K562 (cell line): ENCODE measurements at places on chromosomes 6 and 20. TPM values are rescaled to one million over a fixed set of nuclear protein-coding genes. Genes with fewer than 3 reads are reported as not detected.

- H3K36me3 ChIP-seq, result no peaks in the 10 kb centered on the region
- no peaks in the 10 kb centered on the region for H3K27me3 ChIP-seq
- H3K4me1 ChIP-seq, result no peaks in the 10 kb centered on the region
- H3K4me3 ChIP-seq, result no peak overlapping the region
- no peak overlapping the region for H3K27ac ChIP-seq
Observed at GRCh38 chr6:5617179-5617578, 355.9 kb downstream of the FARS2 start.

Gene RNF144B
- not detected in 2 replicates for polyA plus RNA-seq

GRCh38 chr6:15499125-15499524 lies 163.7 kb downstream of the DTNBP1 start:
- peaks cover 77% of the 10 kb centered on the region for H3K36me3 ChIP-seq
- H3K4me1 ChIP-seq, result peaks cover 8% of the 10 kb centered on the region
- no peaks in the 10 kb centered on the region for H3K27me3 ChIP-seq
- no peak for DNase-seq

DNA sequence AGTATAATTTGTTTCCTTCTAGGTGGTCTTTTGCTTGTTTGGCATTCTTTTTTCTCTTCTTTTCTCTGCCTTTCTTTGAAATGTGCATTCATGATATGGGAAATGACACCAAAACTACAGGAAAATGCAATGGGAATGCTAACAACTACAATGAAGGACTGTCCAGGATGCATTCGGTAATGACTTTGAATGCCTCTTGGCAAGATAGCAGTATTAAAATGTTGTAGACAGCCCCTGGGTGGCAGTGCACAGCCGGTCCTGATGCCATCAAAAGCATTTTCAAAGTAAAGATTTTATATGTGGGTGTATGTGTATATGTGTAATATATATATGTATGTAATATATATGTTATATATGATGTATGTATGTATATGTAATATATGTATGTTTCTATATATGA lies 218.8 kb upstream of the MMS22L start:
- no peak overlapping the region for H3K27ac ChIP-seq
- H3K4me3 ChIP-seq, result no peak overlapping the region
- DNase-seq, result no peak
- H3K36me3 ChIP-seq, result no peaks in the 10 kb centered on the region

- H3K27ac ChIP-seq, result no peak overlapping the region
- DNase-seq, result no peak
- no peaks in the 10 kb centered on the region for H3K27me3 ChIP-seq
- H3K4me3 ChIP-seq, result no peak overlapping the region
- H3K4me1 ChIP-seq, result peaks cover 11% of the 10 kb centered on the region
Observed at GRCh38 chr6:73393278-73393677, 1.4 kb upstream of the DDX43 start.

- no peak overlapping the region for H3K4me3 ChIP-seq
- H3K36me3 ChIP-seq, result peaks cover 9% of the 10 kb centered on the region; the same call in 1 of the 3 replicates
- H3K27me3 ChIP-seq, result no peaks in the 10 kb centered on the region
- DNase-seq, result no peak
- H3K27ac ChIP-seq, result no peak overlapping the region
Observed at GRCh38 chr20:5933802-5934436, 16.4 kb downstream of the TRMT6 start.
